Fibroblast of skin of right biceps (primary cell): ENCODE measurements at places on chromosomes 3 and 15.
A peak's percentile ranks its signal among the peaks of the same experiment; 100 is the strongest.

DNA sequence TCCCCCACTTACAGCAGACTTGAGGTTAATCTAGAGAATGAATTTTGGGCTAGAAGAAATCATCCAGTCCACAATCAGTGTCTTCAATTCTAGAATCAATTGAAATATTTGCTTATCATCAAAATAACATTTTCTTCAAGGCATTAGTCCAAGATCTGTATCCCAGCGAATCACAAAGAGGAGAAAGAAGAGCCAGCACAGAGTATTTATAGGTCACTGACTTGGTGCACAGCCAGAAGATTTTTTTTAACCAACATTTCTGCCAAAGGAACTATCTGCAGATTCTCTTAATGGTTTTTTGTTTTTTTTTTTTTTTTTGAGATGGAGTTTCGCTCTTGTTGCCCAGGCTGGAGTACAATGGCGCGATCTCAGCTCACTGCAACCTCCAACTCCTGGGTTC is 178.2 kb downstream of the TNIK start:
- DNase-seq, result peak; percentile 85

DNA sequence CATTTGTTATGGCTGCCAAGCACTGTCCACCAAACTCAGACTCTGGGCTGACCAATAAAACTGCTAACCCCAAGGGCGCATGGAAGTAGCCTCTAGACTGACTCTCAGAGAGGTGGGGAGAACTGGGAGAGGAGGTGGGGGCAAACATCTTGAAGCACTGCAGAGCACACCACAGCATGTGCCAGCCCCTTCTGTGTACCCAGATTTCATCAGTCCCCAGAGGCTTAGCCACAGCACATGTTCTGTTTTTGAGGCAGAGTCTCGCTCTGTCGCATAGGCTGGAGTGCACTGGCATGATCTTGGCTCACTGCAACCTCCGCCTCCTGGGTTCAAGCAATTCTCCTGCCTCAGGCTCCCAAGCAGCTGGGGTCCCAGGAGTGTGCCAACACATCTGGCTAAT is 119.5 kb upstream of the SPATA12 start:
- DNase-seq, result no peak

DNA sequence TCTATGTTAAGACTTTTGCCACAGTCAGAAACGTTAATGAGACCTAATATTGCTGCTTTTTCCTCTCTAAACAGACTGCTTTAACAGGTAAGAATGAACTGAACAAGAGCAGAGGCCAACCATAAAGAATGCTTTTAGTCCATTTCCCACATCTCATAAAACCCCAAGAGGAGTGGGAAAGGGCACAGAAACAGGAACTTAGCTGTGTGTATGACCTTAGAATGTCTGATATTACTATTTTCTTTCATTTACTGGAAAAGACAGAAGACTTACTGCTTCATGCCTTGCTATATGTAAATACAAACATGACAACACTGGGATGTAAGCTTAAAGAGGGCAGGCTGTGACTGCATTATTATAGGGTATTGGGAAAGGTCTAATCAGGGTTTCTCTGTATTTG is 115.0 kb downstream of the ISL2 start:
- no peak for DNase-seq

DNA sequence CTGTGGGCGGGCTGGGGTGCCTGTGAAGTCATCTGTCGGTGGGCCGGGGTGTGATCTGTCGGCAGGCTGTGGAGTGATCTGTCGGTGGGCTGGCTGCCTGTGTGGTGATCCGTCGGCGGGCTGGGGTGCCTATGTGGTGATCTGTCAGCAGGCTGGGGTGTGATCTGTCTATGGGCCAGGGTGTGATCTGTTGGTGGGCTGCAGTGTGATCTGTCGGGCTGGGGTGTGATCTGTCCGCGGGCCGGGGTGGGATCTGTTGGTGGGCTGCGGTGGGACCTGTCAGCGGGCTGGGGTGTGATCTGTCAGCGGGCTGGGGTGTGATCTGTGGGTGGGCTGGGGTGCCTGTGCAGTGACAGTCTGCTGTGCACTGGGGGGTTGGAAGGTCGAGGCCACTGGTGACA is 204.5 kb downstream of the XXYLT1 start:
- no peak for DNase-seq

GRCh38 chr3:194787072-194787471 is 101.4 kb downstream of the FAM43A start:
- no peak for DNase-seq

GRCh38 chr3:191502583-191502982 is 41.6 kb downstream of the PYDC2 start:
- DNase-seq, result no peak
